ENCODE measurements at places on chromosomes 4 and X.
A peak's percentile ranks its signal among the peaks of the same experiment; 100 is the strongest.

DNA sequence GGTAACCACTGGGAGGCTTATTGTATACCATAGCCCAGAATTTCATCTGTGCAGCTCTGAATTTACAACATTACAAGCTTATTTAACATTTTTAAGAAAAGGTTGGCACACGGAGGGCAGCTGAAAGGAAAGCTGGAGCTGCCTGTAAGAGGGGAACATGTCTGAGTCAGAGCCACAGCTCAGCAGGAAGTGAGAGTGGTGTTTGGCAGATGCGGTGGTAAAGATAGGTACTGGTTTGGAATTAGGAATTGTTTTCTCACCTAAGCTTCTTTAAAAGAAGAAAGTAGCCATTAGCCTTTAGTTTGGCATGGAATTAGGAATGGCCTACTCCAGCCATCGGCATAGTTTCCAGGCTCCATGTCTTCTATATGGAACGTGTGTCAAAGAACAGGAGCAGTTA, 172.5 kb upstream of the ANXA3 start:
- DNase-seq, result peak; percentile 7

DNA sequence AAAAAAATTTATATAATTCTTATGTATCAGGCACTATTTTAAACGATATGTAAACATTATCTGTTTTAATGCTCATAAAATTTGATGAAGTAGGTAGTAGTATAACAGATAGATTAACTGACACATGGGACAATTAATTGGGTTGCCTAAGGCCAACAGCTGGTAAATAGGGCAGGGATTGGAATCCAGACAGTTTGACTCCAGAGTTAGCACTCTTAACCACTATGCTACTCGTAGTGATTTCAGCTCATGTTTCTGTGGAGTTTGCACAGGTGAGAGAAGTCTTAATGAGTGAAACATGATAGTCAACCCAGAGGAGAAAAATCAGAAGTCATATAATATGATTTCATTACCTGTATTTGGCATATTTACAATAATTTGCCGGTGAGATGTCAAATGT, 126.0 kb upstream of the WDFY3 start:
- DNase-seq, result no peak

GRCh38 chrX:90883479-90883878, 551.2 kb upstream of the PABPC5 start:
- no peak for DNase-seq

GRCh38 chr4:184427687-184428086, 46.7 kb downstream of the IRF2 start:
- no peak for DNase-seq

DNA sequence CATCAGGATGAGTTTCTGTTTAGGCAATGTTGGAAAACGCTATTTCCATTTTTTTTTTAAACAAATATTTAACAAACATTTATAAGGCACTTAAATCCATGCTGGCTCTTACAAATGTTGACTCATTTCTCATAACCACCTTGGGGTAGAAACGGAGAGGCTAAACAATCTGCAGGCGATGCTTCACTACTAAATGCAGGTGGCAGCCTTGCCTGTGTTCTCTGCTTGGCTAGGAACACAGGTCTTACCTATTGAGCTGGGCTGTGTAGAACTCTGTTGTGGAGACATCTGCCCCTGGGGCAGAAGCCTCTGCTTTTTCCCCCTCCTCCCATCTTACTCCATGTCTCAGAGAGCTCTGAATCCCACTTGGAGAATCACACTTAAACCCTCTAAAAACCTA, 1.4 kb upstream of the CXCL1 start:
- no peak for DNase-seq

All from GM23248 (cell line).